Stimulated activated CD4-positive, alpha-beta T cell treated with anti-CD3 and anti-CD28 coated beads, Interleukin-12 subunit alpha, Interleukin-12 subunit beta, amount 100 ng/mL, for 48 hours (primary cell): ENCODE measurements at places on chromosomes 7 and 10.

GRCh38 chr7:82443036-82443546 is 486 bp downstream of the CACNA2D1 start:
- no peak for DNase-seq

GRCh38 chr10:94131885-94132284 is 138.2 kb downstream of the PLCE1 start:
- no peak for DNase-seq

GRCh38 chr10:101807158-101807557 is 11.1 kb downstream of the OGA start:
- DNase-seq = no peak

GRCh38 chr7:22001345-22002004 is 55.8 kb upstream of the CDCA7L start:
- DNase-seq = no peak

- no peak for DNase-seq
These were observed 237.2 kb upstream of the CTBP2 start for GRCh38 chr10:125397608-125398007.

DNA sequence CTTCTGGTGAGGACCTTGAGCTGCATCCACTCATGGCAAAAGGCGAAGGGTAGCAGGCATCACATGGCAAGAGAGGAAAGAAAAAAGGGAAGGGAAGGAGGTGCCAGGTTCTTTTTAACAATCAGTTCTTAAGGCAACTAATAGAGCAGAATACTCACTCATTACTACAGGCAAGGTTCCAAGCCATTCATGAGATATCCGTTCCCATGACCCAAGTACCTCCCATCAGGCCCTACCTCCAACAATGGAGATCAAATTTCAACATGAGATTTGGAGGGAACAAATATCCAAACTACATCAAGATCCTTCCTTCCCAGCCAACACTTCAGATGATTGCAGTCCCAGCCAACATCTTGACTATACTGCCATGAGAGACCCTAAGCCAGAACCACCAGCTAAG is 38.9 kb upstream of the YAE1 start:
- no peak for DNase-seq

GRCh38 chr10:132670546-132671227 is 115.3 kb downstream of the NKX6-2 start:
- no peak for DNase-seq

DNA sequence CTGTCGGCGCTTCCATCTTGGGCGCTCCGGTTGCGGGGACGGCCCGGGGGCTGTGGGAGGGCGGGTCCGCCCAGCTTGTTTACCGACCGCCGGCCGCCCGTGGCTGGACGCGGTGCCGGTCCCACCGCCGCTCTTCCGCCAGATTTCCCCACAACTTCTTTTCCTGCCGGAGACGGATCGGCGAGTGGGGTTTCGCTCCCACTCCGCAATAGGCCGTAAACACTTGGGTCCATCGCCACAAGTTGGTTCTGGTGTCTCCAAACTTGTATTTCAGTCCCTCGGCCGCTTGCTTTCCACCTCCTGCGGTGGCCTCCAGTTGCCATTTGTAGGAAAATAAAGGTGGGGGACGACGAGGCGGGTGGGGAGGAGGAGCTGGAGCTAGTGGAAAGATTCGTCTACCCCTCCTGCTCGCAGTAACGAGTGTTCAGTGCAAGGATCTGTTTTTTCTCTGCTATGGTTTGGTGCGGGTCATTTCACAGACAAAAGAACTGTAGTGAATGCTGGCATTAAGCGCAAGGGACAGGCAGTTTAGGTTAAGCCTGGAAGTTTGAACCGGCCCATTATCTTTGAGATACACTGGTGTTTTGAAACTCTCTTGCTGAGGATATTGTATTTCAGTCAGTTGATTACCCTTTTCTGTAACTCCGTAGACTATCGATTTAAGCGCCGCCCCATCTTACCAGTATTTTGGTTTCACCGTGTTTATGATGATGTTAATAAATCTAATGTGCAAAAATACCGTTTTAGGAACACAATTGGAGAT is 24.3 kb upstream of the ZRANB1 start:
- peak; percentile 11 for DNase-seq

- no peak for DNase-seq
These were observed 83.7 kb downstream of the C10orf105 start for GRCh38 chr10:71635867-71636266.
